ENCODE measurements at places on chromosomes 1 and 21.

DNA sequence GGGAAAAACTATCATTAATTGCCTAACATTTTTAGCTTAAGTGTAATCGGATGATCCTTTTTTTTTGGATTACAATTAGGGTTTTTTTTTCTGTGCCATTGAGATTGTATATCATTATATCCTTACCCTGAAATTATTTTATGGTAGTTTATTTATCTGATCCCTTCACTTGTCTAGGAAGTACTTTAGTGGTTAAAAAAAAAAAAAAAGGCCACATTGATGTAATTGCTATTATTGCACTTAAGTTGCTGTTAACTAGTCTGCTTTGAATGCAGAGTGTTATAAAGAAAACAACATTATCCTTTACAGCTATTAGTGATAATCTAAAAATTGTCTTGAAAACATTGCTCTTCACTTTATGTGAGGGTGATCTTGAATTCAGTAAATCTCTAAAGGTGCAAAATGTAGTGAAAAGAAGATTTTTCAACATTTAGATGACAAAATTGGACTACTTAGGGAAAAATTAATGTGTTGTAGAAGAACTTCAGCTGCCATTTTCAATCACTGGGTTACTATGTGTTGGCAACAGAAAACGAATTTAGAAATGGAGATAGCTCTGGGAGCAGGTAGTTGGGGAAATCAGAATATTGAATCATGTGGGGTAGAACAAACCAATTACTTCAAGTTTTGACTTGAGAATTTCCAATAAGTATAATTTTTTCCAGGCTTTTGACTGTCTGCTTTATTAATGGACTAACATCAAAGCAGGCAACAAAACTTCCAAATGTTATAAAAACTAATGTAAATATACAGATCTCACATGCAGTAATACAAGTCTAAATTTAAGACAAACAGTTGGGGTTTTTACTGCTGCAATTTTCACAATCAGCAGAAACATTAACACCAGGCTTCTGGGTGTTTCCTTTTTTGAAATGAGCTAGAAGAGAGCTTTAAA, 5.0 kb downstream of the ADGRL2 start:
- DNase-seq: no peak

DNA sequence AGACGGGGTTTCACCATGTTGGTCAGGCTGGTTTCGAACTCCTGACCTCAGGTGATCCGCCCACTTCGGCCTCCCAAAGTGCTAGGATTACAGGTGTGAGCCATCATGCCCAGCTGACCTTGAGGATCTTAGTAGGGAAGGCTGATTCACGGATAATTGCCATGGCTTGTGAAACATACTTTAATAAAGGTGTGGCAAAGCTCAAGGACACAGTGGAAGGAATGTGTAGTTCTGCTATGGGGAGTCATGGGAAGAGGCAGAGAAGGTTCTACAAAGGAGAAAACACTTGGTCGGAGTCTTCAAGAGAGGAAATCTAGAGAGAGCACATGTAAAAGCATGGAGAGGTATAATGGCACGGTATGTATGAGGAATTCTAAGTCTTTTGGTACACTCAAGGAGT, 12.7 kb upstream of the PTCH2 start:
- DNase-seq: no peak

DNA sequence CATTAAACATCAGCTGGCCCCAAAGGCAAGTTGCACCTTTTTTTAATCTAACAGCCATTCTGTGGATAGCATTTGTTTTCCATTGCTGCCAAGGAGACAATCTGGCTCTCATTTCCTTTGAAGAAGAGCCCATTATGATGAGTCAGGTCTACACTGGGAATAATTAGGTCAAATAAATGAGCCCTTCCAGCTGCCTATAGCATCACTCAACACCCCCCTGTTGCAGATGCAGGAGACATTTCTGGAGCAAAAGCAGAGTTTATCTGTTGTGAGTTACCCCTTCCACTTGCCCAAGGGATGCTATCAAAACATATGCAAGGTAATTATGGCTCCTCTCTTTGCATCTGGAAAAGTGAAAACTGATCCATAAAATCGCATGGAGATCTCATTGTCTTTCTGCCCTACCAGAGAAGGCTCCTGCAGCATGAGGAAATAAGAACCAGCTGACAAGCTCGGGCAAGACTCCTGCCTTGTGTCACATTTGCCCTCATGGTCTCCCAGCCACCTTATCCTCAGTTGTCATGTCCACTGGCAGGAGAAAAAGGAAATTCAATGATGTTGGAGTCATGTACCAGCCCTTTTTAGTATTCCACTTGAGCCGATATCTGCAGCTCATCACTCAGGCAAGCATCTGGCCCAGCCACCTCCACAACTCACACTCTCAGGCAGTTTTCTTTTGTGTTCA, 135.9 kb downstream of the SLC30A10 start:
- DNase-seq: no peak

DNA sequence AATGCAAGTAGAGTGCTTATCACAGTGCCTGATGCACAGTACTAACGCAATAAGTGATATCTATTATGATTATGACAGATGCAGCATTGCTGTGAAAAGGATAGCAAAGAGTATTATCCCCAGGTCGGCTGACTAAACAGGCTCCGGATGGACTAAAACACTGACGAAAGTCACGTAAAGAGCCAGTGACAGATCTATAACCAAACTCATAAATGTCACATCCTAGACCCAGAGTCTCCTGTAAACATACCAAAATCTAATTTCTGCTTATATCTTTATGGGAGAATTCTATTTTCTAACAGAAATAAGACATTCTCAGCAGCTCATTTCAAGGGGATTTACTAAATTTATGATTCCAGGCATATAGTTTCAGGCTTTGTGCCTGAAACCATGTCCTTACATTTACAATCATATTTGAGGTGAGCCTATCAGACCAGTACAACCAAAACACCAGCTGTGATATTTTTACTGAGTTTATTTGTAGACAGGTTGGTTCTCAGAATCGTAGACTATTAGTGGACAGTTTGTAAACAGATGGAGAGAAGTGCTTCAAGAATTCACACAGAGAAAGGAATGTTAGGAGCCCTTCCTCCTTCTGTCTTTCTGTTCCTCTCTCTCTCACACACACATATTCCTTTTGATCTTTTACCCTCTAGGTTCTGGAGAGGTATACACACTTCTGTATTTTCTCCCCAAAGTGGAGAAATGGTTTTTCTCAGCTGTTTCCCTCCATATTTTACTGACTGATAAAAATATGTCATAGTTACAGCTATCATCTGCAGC, 52.4 kb upstream of the WDR26 start:
- no peak for DNase-seq

DNA sequence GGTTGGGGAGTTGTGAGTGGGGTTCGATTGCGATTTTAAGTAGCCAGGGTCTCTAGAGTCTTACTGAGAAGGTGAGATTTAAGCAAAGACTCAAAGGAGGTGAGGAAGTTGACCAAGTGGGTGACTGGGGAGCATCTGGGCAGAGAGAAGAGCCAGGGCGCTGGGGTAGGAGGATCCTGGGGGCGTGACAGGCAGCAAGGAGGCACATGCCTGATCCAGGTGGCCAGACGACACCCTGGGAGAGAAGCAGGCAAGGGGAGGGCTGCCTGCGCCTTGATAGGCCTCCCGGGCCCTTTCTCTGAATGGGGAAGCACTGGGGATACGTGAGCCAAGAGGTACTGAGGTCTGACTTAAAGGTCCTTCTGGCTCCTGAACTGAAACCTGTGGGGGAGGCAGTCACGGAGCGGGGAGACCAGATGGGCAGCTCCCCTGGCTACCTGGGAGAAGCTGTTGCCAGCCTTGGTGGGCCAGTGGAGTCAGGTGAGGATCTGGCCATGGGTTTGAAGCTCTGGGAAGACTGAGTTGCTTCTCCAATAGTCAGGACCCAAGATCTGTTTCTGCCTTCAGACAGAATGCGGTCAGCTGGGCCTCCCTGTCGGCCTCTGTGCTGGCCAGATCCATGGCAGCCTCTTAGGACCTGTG, 5.4 kb downstream of the ZBTB48 start:
- DNase-seq: no peak

GRCh38 chr1:153752571-153753195, 22.5 kb upstream of the SLC27A3 start:
- no peak for DNase-seq

DNA sequence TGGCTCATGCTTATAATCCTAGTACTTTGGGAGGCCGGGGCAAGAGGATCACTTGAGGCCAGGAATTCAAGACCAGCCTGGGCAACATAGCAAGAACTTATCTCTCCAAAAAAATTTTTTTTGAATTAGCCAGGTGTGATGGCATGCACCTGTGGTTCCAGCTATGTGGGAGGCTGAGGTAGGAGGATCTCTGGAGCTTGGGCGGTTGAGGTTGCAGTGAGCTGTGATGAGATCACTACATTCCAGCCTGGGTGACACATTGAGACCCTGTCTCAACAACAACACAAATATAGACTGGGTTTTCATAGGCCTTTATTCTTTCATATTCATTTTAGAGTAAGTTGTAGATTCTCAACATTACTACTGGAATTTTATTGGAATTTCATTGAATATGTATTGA, 12.8 kb downstream of the MED18 start:
- no peak for DNase-seq

DNA sequence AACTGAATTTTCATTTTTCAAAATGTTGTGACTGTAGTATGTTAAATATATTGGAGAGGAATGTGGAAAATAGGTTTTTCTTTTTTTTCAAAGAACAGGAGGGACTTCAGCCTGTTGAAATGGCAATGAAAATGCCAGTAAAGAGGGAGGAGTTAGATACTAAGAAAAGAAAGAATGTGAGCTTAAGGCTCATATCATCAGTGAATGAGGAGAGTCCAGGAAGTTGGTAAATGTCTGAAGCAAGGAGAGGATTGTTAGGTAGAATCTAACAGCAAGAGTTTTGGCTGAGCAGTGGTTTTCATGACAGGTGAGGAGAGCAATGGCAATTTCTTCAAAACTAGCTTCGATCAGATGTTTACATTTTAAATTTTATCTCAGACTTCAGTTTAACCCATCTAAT, 43.0 kb downstream of the PLA2G4A start:
- no peak for DNase-seq

DNA sequence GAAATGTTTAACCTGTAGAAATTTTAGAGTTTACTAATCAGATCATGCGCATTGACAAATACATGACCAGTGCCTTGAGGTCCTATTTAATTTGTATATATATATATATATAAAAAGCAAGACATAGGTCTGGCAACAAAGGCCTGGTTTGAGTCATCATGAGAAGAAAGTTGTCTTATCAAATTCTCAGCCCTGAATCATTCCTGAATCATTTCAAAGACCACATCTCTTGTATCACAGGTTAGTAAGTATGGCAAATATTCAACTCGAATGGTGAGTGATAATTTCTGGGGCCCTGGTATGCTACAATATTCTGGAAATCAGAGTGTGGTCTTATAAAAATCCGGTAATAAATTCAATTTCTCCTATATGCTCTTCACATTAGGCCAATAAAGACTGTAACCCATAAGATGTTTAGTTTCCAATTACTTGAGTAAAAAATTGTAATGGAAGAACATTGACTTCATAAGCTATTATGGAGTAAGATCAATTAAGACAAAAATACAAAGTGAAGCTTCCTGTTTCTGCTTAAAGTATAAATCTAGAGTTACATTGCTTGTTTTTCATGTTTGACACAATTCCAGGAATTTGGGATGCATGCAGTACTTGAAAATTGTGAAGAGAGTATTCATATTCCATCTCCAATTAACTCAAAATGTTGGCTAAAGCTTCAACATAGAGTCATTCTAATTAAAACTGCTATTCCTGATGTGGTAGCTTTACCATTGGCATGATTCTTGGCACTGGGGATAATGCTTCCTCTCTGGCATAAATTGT, 309.4 kb downstream of the BRINP3 start:
- DNase-seq: no peak

DNA sequence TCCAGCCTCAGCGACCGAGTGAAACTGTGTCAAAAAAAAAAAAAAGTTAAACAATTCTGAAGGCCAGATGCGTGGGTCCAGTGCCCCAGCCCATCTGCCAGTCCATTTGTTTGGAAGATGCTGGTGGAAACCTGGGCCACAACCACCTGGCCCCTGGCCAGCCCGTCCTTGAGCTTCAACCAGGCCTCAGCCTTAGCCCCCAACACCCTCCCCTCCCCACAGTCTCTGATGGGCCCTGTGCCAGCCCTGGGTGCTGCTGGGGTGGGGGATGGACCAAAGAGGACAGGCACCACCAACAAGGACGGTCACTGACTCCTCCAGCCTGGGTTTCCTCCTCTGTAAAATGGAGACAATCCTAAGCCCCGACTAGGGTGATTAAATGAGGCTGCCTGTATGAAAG, 19.6 kb upstream of the PLEKHG5 start:
- DNase-seq: no peak

GRCh38 chr1:204390751-204391466, 20.7 kb downstream of the PPP1R15B start:
- no peak for DNase-seq

GRCh38 chr1:116316373-116316772, 56.7 kb upstream of the ATP1A1 start:
- DNase-seq: no peak

GRCh38 chr1:18875107-18875795, 15.8 kb upstream of the TAS1R2 start:
- DNase-seq: peak; percentile 94

GRCh38 chr1:74486036-74486435, 26.4 kb downstream of the LRRC53 start:
- no peak for DNase-seq

GRCh38 chr1:117473063-117473462, 105.8 kb downstream of the MAN1A2 start:
- no peak for DNase-seq

DNA sequence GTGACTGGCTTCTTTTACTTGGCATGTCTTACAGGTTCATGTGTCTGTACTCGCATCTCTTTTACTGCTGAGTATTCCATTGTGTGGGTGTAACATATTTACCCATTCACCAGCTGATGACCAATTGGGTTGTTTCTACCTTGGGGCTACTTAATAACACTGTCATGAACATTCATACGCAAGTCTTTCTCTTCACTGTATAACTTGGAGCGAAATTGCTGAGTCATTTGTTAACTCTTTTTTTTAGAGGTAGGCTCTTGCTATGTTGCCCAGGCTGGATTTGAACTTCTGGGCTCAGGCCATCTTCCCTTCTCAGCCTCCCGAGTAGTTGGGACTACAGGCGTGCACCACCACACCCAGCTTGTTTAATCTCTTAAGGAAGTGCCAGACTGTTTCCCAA, 6.5 kb downstream of the PYCR2 start:
- no peak for DNase-seq

DNA sequence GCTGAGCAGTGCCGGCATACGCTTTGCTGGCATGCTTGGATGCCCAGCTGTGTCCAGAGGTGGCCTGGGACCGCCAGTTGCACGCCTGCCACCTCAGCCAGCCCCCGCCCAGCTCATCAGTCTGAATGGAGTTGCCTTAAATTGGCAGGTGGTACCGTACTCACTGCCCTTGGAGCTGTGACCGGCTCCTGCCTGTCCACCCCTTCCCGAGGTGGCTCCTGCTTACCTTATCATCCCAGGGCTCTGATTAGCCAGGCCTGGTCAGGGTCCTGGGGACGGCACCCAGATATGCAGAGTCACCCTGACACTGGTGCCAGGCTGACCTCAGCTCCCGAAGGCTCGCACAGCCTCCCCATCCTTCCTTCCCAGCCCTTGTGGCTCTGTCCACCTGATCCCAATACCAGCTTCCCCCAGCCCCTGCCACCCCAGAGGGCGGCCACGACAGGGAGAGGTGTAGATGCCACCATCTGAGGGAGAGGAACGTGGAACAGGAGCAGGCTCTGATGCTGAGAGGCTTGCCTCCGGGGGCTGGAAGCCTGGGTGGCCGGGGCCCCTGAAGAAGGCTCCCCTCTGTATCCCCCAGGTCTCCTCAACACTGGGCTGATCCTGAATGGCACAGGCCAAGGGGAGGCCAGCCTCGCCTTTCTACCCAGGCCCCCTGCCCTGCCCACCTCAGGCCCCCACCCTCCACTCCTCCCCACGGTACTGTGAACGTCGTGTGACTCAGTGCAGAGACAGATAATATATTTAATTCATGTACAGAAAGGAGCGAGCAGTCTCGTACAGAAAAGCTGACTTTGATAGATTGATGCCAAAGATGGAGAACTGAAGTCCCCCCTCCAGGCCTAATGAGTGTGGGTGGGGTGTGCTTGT, 27.8 kb downstream of the CDK18 start:
- DNase-seq: no peak

Data from glutamatergic neuron (in vitro differentiated cells).